ENCODE measurements at places on chromosomes 1 and 21.
A peak's percentile ranks its signal among the peaks of the same experiment; 100 is the strongest.

DNA sequence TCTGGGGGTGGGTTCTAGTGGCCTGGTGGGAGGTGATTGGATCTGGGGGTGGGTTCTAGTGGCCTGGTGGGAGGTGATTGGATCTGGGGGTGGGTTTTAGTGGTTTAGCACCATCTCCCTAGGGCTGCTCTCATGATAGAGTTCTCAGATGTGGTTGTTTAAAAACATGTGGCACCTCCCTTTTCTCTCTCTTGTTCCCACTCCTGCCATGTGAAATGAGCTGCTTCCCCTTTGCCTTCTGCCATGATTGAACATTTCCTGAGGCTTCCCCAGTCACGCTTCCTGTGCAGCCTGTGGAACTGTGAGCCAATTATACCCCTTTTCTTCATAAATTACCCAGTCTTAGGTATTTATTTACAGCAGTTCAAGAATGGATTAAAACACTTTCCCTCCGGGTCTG lies 327.3 kb upstream of the AJAP1 start:
- DNase-seq = no peak

DNA sequence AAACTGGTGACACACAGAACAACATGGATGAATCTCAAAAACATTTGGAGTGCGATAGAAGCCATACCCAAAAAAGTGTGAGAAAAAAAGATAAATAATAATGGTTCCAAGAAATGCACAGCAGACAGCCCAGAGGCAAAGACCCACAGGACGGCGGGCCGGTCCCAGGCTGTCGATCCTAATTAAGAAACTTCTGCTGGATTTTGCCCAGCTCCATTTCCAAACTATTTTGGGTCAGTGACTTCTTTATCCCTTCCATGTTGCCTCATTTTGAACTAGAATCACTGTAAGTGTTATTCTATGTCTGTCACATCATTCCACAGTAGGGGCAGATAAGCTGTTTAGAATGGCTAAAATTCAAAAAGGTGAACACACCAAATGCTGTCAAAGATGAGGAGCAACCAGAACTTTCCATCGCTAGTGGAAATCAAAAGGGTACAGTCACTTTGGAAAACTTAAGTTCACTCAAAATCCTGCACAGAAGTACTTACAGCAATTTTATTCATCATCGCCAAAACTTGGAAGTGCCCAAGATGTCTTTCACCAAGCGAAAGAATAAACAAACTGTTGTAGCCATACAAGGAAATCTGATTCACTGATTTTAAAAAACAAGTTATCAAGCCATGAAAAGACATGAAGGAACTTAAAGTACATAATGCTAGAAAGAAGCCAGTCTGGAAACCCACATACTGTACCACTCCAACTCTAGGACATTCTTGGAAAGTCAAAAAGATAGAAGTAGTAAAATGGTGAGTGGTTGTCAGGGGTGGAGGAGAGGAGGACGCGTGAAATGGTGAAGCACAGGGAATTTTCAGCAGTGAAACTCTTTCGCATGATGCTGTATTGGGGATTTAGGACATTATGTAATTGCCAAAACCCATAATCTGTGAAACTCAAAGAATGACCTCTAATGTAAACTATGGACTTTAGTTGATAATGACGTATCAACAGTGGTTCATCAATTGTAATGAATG lies 7.5 kb downstream of the NBPF1 start:
- no peak for DNase-seq

- no peak for DNase-seq
Measured at GRCh38 chr1:174894117-174894762, 105.5 kb upstream of the CACYBP start.

DNA sequence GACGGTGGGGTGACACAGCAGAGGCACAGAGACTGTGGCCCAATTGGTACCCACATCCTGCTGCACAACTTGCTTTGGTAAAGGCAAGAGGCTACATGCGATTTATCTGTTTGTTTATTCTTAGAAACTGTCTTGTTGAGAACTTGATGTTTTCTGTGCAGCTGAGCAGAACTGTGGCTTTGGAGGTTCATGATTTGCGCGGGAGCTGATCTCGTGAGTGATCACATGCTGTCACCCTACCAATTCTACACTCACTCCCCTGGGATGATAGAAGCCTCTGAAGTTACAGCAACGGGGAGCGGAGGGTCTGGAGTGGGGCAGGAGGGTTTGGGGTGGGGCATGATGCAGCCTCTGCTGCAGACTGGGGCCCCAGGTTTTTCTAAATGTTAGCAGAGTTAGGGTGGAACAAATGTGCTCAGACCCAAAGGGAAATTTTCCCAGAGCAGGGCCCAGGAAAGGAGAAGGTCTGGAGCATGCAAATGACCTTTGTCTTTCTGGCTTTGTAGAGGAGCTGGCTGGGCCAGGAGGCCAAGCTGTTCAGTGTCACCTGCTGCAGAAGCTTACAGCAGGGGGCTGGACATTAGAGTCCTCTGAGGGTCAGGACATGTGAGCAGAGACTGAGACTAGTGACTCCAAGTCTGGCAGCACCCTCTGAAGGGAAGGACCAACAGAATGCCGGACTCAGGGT lies 83.6 kb downstream of the GRIK3 start:
- no peak for DNase-seq

- no peak for DNase-seq
Measured at GRCh38 chr1:156337888-156338179, 258 bp downstream of the CCT3 start.

DNA sequence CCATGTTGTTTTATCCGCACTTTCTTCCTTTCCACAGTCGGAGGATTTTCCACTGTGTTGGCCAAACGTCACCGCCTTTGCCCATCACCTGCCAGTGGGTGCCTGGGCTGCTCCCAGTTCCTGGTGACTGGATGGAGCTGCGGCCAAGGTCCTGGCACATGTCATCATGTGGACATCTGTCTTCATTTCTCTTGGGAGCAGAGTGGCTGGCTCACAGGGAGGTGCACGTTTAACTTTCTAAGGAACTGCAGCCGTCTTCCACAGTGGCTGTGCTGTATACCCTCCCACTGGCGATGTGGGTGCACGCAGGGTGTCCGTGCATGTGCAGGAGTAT lies 19.5 kb upstream of the RNF223 start:
- DNase-seq = no peak

GRCh38 chr1:67500413-67500959 lies 70.3 kb upstream of the SERBP1 start:
- peak; percentile 74 for DNase-seq

DNA sequence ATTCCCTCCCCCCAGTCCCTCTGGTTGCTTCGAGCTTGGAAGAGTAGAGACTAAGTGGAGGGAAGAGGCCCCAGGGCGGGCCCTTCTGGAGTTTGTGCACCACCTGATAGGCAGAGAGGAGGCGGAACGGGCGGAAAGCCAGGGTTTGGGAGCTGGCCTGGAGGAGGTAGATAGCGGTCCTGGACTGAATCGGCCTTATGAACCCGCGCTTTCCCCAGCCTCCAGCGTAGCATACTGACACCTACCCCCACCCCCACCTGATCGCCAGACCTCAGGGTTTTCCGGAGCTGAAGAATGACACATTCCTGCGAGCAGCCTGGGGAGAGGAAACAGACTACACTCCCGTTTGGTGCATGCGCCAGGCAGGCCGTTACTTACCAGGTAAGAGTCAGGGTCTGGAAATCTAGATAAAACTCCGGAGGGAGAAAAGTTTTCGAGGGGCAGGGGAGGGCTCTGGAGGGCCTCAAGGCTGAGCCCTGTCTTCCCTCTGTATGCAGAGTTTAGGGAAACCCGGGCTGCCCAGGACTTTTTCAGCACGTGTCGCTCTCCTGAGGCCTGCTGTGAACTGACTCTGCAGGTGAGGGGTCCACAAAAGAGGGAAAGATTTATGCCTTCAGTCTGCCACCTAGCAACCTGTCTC lies 705 bp downstream of the UROD start:
- peak; percentile 57 for DNase-seq

- peak; percentile 15 for DNase-seq
Measured at GRCh38 chr21:42089093-42089631, 18.0 kb downstream of the UMODL1 start.

GRCh38 chr1:44717653-44718052 lies 13.3 kb downstream of the RNU5D-1 start:
- DNase-seq = no peak

DNA sequence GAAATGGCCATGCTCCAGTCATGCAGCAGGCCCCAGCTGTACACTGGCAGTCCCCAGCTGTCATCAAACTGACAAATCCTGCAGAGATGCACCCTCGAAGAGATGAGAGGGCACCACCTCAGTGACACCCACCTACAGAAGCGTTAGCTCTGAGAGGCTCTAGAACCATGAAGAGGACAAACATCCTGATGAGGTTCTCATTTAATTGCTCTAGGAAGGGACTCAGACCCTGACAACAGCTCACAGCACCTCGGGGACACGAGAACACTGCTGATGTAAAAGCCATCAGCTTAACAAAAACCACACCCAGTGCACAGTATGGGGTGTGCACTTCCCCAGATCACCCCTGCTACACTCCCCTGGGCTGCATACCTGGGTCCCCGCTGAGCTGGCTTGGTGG lies 3.4 kb downstream of the ZNF496 start:
- no peak for DNase-seq

DNA sequence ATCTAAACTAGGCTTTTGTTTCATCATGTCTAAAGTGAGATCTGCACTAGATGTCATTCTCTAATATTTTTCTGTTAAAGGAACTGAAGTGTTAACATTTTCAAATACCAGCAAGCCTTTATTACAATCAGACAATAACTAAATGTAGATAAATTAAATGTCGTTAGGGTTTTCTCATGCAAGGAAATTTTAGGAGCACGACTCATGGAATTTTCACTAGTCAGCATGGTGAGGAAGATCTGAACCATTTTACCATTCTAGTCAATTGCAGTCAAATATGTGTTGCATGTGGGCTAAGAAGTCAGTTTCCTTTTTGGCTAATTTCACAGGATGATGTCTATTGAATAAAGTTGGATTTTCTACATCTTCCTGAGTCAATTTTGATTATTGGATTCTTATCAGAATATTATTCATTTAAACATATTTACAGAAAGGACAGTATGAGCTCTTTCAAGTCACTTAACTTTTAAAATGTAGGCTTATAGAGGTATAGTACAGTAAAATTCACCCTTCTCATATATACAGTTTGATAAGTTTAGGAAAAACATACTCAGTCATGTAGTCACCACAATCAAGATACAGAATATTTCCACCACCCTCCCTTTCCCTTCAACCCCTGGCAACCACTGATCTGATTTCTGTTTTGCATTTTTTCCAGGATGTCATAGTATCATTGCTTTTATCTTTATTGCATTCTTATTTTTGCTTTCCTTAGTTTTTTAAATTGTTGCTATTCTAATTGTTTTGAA lies 9.2 kb downstream of the GCSAML start:
- DNase-seq = no peak

- DNase-seq = no peak
Measured at GRCh38 chr1:64875606-64876005, 90.7 kb downstream of the JAK1 start.

DNA sequence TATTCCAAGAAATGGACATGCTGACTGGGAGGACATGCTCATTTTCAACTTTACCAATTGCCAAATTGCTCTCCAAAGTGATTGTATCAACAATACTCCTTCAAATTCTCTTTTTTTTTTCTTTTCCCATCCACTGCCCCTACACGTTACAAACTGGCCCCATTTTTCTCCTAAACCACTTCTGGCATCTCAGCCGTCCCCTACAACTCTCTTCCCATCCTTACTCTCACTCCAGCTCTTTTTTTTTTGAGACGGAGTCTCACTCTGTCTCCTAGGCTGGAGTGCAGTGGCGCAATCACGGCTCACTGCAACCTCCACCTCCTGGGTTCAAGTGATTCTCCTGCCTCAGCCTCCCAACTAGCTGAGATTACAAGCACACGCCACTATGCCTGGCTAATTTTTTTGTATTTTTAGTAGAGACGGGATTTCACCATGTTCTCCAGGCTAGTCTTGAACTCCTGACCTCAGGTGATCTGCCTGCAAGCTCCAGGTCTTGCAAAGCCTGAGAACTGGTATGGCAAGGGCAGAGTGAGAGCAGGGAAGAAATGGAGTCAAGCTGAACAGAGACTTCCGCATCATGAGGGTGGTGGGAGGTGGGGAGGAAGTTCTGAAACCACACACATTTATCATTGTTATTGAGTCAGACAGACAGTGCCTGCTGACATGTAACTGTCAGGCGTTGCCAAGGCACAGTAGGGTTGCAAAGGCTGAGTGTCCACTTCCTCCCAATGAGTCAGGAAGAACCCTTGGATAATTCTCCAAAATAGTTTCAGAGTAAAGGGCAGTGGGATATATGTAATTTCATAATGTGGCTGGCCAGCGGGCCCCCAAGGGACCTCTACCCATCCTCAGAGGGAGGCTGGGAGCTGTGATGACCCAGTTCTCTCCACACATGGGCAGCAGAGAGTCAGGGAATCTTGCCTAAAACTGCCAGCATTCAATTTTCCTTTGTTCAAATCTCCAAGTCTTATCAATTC lies 17.4 kb downstream of the CELA3A start:
- DNase-seq = peak; percentile 63

- no peak for DNase-seq
Measured at GRCh38 chr1:98027103-98027705, 106.4 kb upstream of the DPYD start.

GRCh38 chr1:240021709-240022108 lies 70.0 kb upstream of the FMN2 start:
- no peak for DNase-seq

- DNase-seq = no peak
Measured at GRCh38 chr1:193212637-193213036, 26.2 kb upstream of the B3GALT2 start.

GRCh38 chr1:27606708-27607238 lies 2.8 kb upstream of the AHDC1 start:
- no peak for DNase-seq

DNA sequence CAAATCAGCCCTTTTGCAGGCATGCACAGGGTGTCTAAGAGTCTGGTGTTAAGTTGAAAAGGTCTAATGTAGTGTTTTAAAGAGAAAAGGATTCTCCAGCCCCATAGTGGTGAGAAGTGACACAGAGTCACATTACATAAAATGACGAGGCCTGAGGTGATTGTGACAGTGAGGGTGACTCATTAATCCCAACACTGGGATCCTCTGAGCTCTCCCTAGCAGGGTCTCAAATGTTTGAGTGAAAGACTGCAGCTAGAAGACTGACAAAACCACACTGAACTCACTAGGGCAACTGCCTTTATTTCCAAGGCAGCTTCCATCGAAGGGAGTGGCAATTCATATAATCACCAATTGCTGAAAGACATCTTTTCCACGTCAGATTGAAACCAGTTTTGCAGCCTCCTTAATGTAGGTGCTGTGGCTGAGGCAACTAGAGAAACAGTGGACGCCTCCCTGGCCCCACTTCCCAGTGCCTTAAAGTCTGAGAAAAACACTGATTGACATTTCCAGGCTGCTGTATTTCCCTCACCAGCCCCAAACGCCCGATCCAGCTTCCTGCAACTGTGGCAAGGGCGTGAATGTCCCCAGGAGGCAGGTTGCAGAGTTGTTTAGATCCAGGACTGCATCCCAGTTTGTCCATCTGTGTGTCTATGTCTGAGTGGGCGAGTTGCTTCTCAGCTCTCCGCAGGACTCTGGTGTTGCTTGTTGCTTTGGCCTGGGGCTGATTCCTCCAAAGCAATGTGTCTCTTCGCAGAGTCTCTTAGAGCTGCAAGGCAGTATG lies 81.4 kb downstream of the RUNX1 start:
- no peak for DNase-seq
